Left colon (tissue), 2 donors: ENCODE measurements at places on chromosomes 12 and 14.

GRCh38 chr12:102314821-102315220 is 117.2 kb upstream of the PMCH start:
- no peak for DNase-seq

- no peak for DNase-seq
These were observed 60.5 kb downstream of the FBXW8 start for GRCh38 chr12:116971222-116971621.

DNA sequence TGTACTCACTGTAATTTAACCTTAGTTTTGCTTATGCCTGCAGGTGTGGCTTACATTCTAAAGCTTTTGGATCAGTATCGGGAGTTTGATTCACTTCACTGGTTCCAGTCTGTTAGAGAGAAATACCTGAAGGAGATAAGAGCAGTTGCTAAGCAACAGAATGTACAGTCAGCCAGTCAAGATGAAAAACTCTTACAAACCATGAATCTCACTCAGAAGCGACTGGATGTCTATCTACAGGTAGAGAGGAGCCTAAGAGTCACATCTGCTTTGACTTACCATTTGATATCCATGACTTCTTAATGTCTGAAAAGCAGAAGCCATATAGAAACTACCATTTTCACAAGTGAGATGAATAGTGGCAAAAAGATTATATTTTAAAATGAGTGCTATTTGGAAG is 56.5 kb downstream of the WASHC4 start:
- no peak for DNase-seq

- no peak for DNase-seq
These were observed 373.1 kb upstream of the DDHD1 start for GRCh38 chr14:53526200-53526599.
